ENCODE measurements at places on chromosomes 11 and 22. TPM values are rescaled to one million over a fixed set of nuclear protein-coding genes. Genes with fewer than 3 reads are reported as not detected.

The APOL1 gene
- total RNA-seq, result 0.87 TPM

The KLHL35 gene
- total RNA-seq, result 1.1 TPM

DNA sequence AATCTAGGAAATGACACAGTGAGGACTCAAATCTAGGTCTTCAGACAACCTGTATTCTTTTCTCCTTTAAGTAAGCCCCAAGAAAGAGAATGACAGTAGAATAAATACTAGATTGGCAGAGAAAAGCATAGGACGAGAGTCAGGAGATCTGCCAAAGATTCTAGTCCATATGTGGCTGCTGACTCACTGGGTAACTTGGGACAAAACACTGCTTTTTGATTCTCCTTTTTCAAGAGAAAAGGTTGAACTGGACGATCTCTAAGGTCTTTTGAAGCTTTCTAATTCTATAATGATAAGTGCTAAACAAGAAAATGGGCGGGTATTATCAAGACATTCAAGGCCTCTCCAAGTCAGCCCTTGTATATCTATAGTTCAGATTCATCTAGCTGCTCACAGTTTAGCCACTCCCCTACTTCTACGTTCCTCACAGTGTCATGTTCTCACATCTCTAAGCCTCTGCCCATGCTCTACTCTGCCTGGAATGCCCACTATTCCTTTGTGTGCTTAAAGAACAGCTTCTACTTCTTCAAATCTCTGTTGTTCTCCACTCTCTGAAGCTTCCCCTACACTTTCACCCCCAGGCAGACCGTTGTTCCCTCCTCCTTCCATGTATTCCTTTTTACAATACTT, 53.0 kb downstream of the RELT start:
- H3K27ac ChIP-seq, result no peak overlapping the region
- H3K27me3 ChIP-seq, result no peaks in the 10 kb centered on the region
- H3K4me3 ChIP-seq, result no peak overlapping the region
- H3K36me3 ChIP-seq, result no peaks in the 10 kb centered on the region

The GGTLC3 gene
- not detected for total RNA-seq

DNA sequence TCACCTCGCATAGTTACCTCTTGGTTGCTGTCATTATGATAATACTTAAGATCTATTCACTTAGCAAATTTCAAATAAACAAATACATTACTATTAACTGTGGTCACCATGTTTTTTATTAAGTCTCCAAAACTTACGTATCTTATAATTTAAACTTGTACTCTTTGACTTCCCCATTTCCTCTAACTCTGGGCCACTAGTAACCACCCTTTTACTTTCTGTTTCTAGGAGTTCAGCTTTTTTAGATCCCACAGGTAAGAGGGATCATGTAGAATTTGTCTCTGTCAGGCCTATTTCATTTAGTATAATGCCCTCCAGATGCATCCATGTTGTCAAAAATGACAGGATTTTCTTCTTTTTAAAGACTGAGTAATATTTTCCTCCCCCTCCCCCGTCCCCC, 212.4 kb upstream of the C11orf87 start:
- H3K4me3 ChIP-seq, result no peak overlapping the region
- H3K27me3 ChIP-seq, result peaks cover 7% of the 10 kb centered on the region
- DNase-seq, result no peak
- no peak overlapping the region for H3K27ac ChIP-seq

GRCh38 chr11:59582006-59582405, 33.6 kb downstream of the OSBP start:
- no peaks in the 10 kb centered on the region for H3K4me1 ChIP-seq
- H3K27ac ChIP-seq, result no peak overlapping the region
- H3K4me3 ChIP-seq, result no peak overlapping the region
- DNase-seq, result no peak
- peaks cover 58% of the 10 kb centered on the region for H3K36me3 ChIP-seq

- H3K27ac ChIP-seq, result no peak overlapping the region
- DNase-seq, result peak; percentile 58
- H3K27me3 ChIP-seq, result no peaks in the 10 kb centered on the region
Measured at GRCh38 chr11:110565357-110566336, 135.9 kb downstream of the FDX1 start.

DNA sequence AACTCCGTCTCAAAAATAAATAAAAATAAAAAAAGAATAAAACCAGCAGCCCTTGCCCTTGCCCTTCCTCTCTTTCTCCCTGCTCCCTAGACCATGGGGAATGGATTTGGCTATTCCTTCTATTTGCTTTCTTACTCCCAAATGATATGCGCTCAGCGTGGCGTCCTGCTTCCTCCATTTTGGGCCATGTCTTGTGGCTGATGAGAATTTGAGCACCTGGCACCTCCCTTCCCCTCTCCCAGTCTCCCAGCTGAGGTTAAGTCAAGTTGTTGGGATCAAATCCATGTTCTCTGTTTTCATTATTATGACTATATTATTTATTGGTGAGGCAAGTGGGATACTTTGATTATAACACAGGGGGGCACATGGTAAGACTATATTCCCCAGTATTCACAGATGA, 10.8 kb upstream of the CTTN start:
- H3K27me3 ChIP-seq, result no peaks in the 10 kb centered on the region
- no peak overlapping the region for H3K4me3 ChIP-seq
- no peak overlapping the region for H3K27ac ChIP-seq
- peaks cover 34% of the 10 kb centered on the region for H3K36me3 ChIP-seq

The IGSF9B gene
- total RNA-seq, result 14.2 TPM

GRCh38 chr22:43880541-43880991, 11.2 kb downstream of the PNPLA5 start:
- H3K27me3 ChIP-seq, result peaks cover 26% of the 10 kb centered on the region
- no peaks in the 10 kb centered on the region for H3K36me3 ChIP-seq
- H3K4me3 ChIP-seq, result no peak overlapping the region

DNA sequence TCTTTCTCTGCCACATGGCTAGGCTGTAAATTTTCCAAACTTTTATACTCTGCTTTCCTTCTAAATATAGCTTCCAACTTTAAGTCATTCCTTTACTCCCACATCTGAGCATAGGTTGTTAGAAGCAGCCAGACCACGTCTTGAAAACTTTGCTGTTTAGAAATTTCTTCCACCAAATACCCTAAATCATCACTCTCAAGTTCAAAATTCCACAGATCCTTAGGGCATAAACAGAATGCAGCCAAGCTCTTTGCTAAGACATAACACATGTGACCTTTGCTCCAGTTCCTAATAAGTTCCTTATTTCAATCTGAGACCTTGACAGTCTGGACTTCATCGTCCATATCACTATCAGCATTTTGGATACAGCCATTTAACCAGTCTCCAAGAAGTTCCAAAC, 749.9 kb downstream of the METTL15 start:
- no peaks in the 10 kb centered on the region for H3K36me3 ChIP-seq
- H3K27ac ChIP-seq, result no peak overlapping the region
- H3K27me3 ChIP-seq, result no peaks in the 10 kb centered on the region
- H3K4me3 ChIP-seq, result no peak overlapping the region

The LRRC75B gene
- 0.86 TPM for total RNA-seq
